Skin of body (tissue), 3 donors: ENCODE measurements at places on chromosomes 6 and 20.

- no peak for DNase-seq
Measured at GRCh38 chr20:46987001-46987400, 92.4 kb downstream of the EYA2 start.

DNA sequence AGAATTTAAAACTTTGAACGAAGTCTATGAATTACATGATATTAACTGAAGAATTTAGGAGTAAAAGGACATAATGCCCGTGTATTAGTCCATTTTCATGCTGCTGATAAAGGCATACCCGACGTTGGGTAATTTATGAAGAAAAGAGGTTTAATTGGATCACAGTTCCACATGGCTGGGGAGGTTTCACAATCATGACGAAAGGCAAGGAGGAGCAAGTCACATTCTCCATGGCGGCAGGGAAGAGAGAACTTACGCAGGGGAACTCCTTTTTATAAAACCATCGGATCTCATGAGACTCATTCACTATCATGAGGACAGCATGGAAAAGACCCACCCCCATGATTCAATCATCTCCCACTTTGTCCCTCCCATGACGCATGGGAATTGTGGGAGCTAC lies 210.6 kb downstream of the CD83 start:
- no peak for DNase-seq

- DNase-seq = no peak
Measured at GRCh38 chr6:4778086-4778485, 1.9 kb downstream of the CDYL start.

- no peak for DNase-seq
Measured at GRCh38 chr6:7895125-7895423, 15.5 kb downstream of the TXNDC5 start.

DNA sequence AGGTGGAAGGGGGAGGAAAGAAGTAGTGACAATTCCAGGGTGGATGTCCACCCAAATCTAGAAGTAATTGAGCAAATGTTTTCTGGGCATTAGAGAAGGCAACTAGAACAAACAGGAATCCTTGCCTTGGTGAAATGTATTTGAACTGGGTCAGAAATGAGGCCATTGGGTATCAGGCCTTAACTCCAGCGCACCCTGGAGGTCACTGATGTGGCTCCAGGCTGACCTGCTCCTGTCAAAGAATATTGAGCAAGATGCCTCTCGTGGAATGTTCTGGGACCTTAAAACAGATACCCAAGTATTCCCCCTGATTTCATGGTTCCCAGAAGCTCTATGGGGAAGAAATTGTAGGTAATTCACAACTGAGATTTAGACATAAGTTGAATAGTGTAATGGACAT lies 6.9 kb downstream of the HLA-DPB1 start:
- peak; percentile 5 for DNase-seq

DNA sequence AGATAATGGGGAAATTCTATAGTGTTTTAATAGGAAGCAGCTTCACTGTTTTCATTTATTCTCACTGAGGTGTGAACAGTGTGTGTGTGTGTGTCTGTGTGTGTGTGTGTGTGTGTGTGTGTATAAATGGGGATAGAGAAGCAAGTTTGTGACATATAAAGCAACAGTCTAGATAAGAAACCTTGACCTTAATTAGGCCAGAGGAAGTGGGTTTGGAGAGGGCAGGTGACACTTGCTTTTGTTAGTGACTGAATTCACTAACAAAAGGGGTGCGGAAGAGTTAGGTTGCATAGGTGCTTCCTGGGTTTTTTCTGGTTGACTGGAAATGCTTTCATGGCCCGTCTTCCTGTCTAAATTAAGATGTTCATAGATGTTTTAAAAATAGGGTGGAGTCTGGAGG lies 515.7 kb upstream of the FLRT3 start:
- DNase-seq = no peak

DNA sequence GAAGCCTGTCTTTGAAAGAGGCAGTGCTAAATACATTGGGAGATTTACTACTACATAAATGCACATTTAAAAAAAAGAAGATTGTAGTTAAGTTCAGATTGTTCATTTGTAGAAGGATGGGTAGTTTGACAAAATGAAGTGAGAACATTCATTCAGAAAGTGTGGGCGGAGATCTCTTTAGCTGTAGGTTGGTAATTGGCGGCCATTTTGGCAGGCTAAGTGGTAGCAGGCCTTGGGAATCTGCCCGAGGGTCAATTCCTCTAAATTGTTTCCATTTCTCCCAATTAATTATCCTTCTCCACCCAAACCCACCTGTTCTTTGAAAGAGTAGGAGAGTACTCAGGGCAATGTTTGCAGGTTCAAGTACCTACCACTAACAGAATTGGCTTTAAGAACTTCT lies 17.9 kb downstream of the SOX4 start:
- no peak for DNase-seq

DNA sequence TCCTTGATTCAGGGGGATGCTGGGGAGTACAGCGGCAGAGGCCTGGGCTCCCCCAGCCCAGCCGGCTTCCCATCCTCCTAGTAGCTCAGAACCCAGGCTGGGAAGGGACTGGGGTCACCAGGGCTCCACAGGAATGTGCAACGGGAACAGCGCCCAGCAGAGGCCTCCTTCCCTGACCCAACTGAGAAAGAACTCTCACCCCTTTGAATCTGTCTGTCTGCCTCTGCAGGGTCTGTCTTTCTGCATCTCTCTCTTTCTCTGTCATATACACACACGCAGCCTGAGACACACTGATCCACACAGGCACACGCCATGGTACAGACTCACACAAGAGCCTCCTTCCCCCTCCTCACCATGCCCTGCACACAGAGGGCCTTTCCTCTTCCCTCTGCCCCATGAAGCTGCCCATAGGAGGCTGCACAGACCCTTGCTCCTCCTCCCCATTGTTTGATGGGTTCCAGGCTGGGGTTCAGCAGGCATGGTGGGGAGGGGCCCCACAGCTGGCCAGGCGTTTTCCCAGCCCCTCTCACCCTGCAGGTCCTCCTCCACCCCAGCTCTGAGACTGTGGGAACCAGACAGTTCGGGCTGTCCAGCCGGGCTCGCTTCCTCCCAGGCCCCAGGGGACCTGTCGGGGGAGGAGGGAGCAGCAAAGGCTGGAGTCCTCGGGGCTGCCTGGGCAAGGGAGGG lies 2.8 kb downstream of the FOXS1 start:
- no peak for DNase-seq

GRCh38 chr6:142867355-142867801 lies 77.6 kb downstream of the HIVEP2 start:
- DNase-seq = peak; percentile 71

DNA sequence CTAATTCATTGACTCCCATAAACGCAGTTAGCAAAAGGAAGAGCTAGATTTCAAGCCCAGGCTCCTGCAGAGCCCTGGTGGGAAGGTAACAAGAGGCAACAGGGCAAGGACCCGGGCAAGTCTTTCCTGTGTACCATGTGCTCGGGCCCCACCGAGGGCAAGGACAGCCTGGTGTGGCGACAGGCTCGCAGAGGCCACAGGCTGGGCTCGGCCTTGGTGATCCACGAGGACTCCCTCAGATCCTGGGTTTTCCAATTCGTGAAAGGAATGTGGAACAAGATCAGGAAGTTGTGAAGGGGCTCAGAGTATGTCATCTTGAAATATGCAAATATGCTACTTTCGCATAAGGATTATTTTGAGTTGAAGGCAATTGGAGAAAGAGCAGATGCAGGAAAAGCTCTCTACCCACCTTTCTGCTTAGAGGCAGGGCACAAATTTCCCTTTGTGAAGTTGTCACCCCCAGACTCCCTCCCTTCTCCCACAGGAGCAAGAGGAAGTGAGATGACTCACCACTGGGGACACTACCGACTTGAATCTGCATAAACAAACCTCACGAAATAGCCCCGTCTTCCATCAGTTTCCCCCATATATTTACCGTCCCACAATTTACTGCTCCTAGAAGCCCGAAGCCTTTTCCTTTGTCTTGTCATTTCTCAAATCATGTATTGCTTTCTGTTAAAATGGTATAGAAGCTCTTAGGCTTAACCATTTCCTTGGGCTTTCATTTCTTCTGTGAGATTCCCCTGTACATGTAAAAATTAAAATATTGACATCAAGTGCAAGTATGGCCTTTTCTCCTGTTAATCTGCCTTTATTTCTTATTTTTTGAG lies 79.0 kb downstream of the PSMG4 start:
- no peak for DNase-seq

GRCh38 chr20:44728801-44729443 lies 13.8 kb downstream of the CCN5 start:
- DNase-seq = no peak

GRCh38 chr6:128516514-128516898 lies 3.9 kb downstream of the PTPRK start:
- no peak for DNase-seq

- DNase-seq = peak; percentile 25
Measured at GRCh38 chr6:148497257-148497656, 154.6 kb downstream of the SASH1 start.

- no peak for DNase-seq
Measured at GRCh38 chr20:12977328-12978125, 31.2 kb upstream of the SPTLC3 start.

DNA sequence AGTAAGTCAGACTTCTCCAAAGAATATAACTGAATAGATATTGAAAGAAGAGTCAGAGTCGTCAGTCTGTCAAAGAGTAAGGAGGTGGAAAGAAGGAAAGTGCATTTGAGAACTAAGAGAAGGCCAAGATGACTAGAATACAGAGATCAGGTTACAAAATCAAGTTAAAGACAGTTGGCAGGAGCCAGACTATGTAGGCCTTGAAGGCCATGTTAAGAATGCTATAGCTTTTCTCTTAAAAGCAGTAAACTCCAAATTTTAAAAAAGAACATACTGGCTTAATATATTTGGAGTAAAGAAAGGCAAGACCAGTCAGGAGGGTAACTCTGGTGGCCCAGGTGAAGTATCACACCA lies 68.8 kb downstream of the IBTK start:
- DNase-seq = no peak

DNA sequence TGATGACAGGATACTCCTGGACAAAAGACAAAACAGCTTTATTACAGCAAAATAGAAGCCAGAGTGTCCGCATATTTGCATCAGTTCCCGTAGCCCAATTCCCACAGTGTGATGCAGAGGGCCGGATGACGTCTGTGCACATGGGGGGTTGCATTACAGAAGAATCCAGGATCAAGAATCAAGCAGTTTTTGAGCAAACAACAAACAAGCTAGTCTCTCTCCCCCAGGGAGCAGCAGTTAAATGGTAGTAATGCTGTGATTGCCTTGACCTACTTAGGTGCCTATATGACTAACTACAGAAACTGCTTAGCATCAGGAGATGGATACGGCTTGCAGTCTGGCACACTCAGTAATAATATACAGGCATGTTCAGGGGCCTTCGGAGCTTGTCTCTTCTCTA lies 3.2 kb upstream of the SDHAF4 start:
- DNase-seq = no peak

DNA sequence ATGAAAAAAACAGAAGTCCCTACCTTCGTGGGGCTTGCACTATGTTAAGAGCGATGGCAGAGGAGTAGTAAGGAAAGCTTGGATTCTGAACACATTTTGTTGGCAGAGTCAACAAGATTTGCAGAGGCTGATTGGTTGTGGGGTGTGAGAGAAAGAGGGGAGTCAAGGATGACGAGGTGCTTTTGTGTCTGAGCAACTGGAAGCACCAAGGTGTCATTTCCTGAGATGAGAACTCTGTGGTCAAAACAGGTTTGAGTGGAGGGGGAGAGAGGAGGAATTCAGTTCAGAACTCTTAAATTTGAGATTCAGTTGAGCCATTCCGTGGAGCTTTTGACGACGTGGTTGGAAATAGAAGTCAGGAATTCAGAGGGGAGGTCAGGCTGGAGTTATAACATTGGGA lies 3.5 kb downstream of the OCSTAMP start:
- no peak for DNase-seq

DNA sequence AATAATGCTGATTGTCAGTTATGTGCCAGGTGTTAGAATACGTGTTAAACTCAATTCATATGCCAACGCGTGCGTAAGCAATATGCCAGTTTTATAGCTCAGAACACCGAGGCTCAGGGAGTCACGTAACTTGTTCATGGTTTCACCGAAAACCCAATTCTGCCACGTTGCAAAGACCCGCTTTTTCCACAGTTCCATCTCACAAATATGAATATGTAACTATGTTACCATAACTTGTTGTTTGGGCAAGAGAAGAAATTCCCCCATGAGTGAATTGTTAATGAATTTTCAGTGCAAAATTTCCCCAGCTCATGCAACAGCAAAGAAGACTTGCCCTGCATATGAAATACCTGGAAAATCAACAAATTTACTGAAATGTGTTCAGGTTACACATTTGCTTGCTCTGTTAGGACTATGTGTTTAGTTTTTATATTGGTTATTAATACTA lies 30.1 kb downstream of the SF3B5 start:
- no peak for DNase-seq

- no peak for DNase-seq
Measured at GRCh38 chr6:160048471-160048870, 73.1 kb upstream of the SLC22A1 start.
